ENCODE measurements at places on chromosomes 2 and 18. TPM values are rescaled to one million over a fixed set of nuclear protein-coding genes. Genes with fewer than 3 reads are reported as not detected.

DNA sequence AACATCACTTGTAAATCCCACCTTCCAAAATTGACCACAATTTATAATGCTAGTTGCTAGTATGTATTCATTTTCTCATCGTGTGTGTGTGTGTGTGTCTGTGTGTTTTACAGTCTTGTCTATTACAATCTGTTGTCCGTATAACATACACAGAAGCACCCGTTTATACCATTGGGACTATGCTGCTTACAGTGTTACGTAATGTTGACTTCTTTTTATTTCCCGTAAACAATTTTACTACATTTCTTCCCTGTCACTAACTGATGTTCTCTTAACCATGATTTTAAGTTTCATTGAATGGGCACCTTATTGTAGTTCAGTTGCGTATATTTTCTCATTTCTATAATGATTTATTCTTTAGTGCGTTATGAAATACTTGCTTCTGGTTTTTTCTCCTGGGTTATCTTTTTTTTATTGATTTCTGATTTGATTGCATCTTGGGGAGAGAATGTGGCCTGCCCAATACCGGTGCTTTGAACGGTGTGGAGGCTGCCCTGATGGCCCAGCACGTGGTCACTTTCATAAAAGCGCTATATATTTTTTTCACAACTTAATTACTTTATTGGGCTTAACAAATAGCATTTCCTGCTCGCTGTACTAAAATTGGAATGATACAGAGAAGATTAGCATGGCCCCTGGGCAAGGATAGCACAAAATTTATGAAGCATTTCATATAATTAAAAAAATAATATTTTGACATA is 14.5 kb upstream of the ASB1 start:
- no peak for DNase-seq

GRCh38 chr2:86139981-86140380 is 33.9 kb downstream of the PTCD3 start:
- no peak for DNase-seq

Gene MEP1B
- total RNA-seq: 0.64 TPM

Gene GALNT5
- total RNA-seq: 7.7 TPM

- DNase-seq: no peak
Measured at GRCh38 chr18:62364558-62364957, 39.4 kb downstream of the TNFRSF11A start.

GRCh38 chr2:75998451-75998850 is 287.7 kb upstream of the GCFC2 start:
- no peak for DNase-seq

DNA sequence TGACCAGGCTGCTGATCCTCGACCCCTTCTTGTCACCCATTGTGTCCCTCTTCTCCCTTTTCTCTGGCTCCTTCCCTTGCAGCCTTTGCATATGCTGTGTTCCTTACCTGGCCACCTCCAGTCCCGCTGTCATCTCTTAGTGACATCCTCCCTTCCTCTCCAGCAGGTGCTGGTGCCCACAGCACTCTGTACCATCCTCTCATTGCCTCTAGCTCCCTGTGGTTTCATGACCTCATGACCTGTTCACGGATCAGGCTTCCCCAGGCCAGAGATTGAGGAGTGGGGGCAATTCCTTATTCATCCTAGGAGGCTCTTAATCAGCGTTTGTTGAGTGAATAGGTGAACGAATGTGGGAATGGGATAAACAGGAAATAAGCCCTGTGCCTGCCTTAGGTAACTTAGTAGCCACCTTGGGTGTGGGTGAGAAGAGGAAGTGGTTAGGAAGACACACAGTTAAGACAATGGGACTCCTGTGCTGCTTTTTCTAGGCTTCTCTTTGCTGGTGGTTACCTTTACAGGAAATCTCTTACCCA is 35.5 kb downstream of the ITGA6 start:
- DNase-seq: no peak

Gene ERICH2
- total RNA-seq: not detected

- no peak for DNase-seq
Measured at GRCh38 chr2:111219285-111219684, 98.6 kb downstream of the BCL2L11 start.

Gene SERPINB4
- not detected for total RNA-seq

Gene ZNF532
- total RNA-seq: 45.1 TPM

DNA sequence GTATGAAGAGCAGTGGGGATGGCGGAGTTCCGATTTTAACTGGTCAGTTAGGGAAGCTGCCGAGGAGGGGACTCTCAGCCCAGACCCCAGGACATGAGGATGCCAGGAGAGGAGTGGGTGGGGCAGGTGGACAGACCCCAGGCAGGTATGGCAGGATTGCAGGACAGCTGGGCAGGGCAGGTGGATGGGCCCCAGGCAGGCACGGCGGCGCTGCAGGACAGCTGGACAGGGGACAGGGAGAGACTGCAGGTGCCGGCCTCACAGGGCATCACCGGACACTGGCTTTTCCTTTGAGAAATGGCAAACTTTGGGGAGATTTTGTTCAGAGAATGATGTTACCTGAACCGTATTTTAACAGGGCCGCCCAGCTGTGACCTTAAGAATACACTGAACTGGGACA is 127.7 kb downstream of the SNTG2 start:
- no peak for DNase-seq

Gene CCDC74A
- 4.7 TPM for total RNA-seq
